Fibroblast of the aortic adventitia (primary cell): ENCODE measurements at places on chromosomes 1 and 21.

GRCh38 chr21:16504281-16504680, 774.5 kb downstream of the USP25 start:
- peak; percentile 4 for DNase-seq

GRCh38 chr1:61244114-61244513, 161.8 kb downstream of the NFIA start:
- DNase-seq = peak; percentile 94

- no peak for DNase-seq
These were observed 82.0 kb upstream of the ESRRG start for GRCh38 chr1:216805233-216805632.

- peak; percentile 99 for DNase-seq
These were observed 505.2 kb downstream of the PLPP3 start for GRCh38 chr1:56074007-56074651.

DNA sequence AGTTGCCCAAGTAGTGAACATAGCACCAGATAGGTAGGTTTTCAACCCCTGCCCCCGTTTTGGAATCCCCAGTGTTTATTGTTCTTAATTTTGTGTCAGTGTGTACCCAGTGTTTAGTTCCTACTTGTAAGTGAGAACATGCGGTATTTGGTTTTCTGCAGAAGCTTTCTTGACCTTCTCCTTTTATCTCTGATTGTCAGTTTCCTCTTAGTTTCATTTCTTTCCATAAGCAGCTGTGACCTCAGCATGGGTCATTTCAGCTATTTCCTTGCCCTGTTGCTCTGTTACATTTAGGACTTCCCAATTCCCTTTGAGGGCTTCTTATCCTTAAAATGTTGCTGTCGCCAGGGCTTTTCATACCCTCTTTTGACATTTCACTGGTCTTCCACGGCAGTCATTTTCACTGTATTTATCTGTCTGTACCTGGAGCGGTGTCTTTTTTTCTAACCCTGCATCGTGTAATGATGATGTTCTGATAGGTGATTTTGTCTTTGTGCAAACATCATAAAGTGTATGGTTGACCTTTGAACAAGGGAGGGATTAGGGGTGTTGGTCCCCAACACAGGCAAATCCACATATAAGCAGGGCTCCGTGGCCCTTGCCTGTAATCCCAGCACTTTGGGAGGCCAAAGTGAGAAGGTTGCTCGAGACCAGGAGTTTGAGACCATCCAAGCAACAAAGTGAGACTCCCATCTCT, 15.0 kb downstream of the ITSN1 start:
- peak; percentile 22 for DNase-seq

DNA sequence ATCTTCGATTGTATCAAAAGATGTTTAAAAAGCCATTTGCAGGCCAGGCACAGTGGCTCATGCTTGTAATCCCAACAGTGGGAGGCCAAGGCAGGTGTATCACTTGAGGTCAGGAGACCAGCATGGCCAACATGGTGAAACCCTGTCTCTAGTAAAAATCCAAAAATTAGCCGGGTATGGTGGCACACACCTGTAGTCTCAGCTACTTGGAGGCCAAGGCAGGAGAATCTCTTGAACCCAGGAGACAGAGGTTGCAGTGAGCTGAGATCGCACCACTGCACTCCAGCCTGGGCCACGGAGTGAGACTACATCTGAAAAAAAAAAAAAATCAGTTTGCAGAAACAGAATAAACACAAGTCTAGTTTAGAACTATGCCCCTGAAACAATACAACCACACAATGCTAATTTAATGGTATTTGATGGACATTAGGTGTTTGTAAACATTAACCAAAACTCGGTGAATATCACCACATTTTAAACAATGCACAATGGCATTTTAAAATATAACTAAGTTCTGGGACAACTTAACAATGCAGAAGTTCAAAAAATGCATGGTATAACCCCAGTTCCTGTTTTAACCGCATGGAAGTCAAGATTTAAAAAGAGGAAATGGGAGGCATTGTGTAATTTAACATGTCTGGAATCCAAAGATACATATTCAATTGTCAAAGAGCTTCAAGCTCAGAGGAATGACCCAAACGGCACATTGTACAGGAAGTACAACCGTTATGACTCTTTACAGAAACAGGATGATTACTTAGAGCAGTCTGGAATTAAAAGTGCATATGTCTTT, 7.1 kb upstream of the PTTG1IP start:
- peak; percentile 53 for DNase-seq

DNA sequence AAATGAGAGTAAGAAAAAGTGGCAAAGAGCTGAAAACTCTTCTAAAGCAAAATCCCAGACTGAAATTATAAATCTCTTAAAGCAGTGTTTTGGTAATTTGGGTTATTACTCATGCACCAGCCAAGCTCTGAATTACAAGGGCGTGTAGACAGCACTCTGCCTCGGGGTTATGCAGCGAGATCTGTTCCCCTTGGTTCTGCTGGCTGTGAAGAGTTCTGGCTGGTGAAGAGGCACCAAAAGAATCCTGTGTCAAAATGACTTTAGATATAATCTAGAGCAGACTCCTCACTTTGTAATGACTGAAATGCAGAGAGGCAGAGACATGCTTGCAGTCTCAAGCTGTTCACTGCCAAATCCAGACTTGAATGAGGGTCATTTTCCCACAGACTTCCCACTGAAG, 461.8 kb upstream of the CXADR start:
- DNase-seq = no peak

- no peak for DNase-seq
These were observed 12.9 kb downstream of the COPA start for GRCh38 chr1:160330119-160330518.

- peak; percentile 36 for DNase-seq
These were observed 17.2 kb downstream of the DAP3 start for GRCh38 chr1:155706139-155706538.

GRCh38 chr1:231603598-231604275, 22.9 kb upstream of the DISC1 start:
- DNase-seq = peak; percentile 69

DNA sequence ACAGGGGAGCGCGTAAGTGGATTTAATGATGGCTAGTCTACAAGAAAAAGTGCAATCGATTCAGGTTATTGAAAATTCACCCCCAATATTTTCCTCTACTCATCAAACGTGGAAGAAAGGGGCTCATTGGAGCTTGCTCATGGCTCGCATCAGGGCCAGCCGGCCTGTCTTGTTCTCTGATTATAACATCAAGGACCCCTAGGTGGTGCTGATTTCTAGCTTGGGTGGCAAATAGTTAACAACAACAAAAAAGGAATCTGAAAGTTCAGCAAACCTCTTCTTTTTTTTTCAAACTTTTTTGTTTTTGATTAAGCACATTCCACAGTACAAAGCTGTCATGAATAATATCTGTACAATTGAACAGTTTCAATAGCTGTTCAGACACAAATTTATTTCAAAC, 35.8 kb upstream of the SOD1 start:
- no peak for DNase-seq

DNA sequence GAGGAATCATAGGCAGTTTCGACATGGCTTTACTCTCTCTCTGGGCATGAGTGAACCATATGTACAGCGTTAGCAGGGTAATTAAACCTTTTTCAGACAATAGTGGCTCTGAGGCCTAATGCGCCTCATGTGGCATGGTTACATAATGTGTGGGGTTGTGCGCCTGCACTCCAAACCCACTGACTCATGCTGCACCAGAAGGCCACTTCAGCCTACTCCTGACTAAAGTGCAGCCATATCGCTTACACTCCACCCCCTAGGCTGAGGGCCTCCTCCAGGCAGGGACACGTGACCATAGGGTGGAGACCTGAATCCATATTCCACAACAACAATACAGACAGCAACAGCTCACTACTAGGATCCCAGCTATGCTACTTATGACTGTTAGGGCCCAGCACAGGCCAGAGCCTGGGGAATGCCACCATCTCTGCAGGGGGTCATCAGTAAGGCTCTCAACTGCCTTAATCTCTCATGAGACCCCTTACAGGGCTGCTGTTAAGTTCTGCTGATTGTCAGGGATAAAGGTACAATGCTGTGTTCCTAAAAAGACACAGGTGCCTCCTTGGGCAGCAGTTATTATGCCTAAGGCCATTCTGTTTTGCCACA, 13.4 kb upstream of the ODF2L start:
- DNase-seq = no peak

DNA sequence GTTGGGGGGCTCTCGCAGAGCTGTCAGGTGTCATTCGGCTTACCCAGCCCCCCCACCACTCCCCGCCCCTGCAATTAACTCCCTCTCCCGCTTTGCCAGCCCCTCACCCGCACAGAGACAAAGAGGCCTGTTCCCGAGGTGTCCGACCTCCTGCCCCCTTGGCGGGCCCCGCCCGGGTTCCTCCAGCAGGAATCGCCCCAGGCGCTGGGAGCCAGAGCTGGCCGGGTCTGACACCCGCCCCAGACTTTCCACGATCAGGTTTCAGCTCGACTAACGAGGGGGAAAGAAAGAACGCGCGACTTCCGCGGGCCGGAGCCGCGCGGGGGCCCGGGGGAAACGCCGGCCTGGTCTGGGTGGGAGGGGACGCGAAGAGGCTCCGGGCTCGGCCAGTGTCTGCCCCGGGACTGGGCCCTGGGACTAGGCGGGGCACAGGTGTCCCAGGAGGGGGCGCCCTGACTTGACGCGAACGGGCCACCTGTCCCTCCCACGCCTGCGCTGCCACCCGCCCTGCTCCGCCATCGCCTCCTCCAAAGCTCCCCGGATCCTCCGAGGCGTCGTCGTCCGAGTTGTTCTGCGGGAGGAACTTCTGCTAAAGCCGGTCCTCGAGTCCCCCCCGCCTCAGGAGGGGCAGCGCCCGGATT, 36.4 kb upstream of the HHAT start:
- no peak for DNase-seq

DNA sequence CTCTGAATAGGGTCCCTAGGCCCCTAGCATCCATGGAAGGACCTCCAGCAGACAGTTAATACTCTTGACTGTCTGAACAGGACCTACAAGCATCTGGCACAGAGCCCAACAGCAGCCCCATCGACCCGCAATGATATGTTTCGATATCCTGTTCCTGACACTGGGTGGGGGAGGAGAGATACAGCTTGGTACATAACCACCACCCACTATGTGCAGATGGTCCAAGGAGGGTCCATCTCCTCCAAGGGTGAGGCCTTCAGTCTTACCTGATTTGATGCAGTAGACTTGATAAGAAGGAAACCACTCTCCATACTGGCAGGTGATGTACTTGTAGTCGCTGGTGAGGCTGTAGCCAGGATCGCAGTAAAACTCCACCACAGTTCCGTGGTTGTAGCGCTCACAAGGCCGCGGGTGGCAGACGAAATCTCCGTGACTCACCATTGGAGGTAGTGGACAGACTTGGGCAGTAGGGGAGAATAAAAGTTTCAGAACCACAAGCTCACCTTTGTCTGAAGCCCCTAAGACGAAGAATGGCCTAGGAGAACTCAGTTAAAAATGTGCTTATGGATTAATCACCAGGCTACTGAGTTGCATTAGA, 86.0 kb upstream of the TLR5 start:
- no peak for DNase-seq

DNA sequence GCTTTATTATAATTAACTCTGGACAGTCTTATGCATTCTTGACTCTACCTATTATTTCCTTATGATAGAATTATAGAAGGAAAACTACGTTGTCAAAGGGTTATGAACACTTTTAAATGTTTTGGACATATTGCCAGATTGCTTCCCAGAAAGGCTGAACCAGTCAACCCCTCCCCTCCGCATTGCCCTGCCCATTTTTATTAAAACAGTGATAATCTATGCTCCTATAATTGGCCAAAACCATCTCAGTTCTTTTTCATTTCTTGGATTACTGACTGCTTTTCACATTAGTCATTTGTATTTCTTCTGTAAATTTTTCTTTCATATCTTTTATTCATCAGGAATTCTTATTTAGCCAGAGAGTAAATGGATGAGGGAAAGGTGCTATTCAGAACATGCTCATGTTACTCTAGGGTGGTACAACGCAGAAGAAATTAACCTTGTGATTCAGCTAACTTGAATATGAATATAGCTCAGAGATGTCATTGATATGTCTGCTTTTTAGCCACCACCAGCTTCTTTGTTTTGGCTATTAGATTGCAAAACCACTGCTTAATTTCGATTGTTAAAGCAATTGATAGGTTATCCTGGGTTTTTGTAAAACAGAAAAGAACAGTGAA, 32.1 kb downstream of the KDM1A start:
- DNase-seq = peak; percentile 12

- no peak for DNase-seq
These were observed 299.1 kb downstream of the CAMTA1 start for GRCh38 chr1:7084232-7084894.

GRCh38 chr1:22437573-22437972, 14.1 kb upstream of the ZBTB40 start:
- DNase-seq = peak; percentile 18

DNA sequence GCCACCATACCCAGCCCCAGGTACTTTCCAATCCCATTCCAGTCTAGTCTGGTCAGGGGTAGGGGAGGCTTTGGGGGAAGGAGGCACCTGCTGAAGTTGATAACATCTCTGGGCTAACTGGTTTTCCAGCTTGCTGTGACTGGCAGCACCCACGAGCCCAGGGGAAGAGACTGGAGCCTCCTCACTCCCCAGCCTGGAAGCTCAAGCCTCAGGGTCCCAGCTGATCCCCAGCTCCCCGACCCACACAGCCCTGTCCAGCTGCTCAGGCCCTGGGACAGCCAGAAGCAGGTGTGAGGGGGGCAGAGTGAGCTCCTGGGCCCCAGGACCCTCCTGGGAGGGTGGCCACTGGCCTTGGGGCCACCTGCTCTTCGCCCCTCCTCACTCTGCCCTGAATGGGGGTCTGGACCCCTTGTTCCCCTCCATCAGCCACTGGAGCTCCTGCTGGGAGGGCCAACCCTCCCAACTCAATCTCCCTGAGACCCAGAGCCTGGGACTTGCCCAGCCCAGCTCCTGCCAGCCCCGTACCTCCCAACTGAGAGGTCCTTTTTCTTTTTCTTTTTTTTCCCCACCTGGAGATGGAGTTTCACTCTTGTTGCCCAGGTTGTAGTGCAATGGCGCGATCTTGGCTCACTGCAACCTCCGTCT, 23.5 kb upstream of the RNU1-4 start:
- no peak for DNase-seq

DNA sequence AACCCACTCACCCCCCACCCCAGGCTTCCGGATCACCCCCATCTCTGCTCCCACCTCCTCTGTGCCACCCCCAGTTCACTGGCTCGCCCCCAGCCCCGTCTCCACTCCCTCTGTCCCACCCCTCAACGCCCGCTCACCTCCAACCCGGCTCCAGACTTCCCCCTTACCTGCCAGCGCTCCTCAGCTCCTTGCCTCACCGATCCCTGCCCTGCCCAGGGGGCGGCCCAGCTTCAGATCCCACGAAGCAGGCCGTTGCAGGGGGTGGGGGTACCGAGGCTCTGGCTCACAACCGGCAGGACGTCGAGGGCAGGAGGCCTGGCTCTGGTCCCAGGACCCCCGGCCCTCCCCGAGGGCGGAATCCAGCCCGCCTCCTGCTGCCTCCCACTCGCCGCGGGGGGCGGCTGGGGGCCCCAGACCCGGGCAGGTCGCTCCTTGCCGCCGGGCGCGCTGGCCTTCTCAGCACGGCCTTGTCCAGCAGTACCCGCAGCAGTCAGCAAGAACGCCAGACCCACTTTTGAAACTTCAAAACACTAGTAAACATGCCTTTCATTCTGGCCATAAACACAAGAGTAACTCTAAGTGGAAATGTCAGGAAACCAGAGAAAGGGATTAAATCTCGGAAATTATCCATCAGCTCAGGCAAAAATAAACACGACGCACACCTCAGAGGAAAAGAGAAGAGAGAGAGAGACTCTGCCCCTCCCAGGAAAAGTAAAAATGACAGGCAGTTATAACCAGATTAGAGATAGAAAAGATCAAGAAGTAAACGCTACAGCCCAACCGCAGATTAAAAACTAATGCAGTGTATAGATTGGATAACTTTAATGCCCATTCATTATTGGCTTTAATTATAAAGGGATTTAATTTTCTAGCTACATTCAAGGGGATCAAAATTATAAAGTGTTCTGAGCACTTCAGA, 1.0 kb upstream of the FAM89A start:
- no peak for DNase-seq
